ENCODE measurements at places on chromosomes 1 and 21.

- H3K4me1 ChIP-seq, result no peaks in the 10 kb centered on the region
- no peak overlapping the region for H3K27ac ChIP-seq
- DNase-seq, result no peak
- H3K4me3 ChIP-seq, result no peak overlapping the region
- no peaks in the 10 kb centered on the region for H3K36me3 ChIP-seq
These were observed 316.8 kb downstream of the PTBP2 start for GRCh38 chr1:97038410-97038809.

- H3K4me1 ChIP-seq, result peaks cover 36% of the 10 kb centered on the region
- peak overlapping the region; percentile 97 for H3K27ac ChIP-seq
- DNase-seq, result peak; percentile 93
- peaks cover 20% of the 10 kb centered on the region for H3K27me3 ChIP-seq
These were observed 2.0 kb upstream of the ATF3 start for GRCh38 chr1:212606395-212607205.

DNA sequence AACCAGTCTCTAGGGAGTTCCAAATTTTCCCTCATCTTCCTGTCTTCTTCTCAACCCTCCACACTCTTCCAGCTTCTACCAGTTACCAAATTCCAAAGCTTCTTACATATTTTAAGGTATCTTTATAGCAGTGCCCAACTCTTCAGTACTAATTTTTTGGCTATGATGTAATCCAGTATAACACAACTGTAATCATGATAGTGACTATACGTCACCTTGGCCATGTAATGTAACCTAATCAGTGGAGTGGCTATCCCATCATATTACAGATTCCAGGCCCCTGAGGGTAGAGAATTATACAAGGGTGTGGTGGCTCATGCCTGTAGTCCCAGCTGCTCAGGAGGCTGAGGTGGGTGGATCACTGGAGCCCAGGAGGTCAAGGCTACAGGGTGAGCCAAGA is 143.2 kb downstream of the CLEC20A start:
- H3K36me3 ChIP-seq, result no peaks in the 10 kb centered on the region
- no peak overlapping the region for H3K4me3 ChIP-seq
- H3K4me1 ChIP-seq, result no peaks in the 10 kb centered on the region
- no peak for DNase-seq
- no peak overlapping the region for H3K27ac ChIP-seq
- H3K27me3 ChIP-seq, result no peaks in the 10 kb centered on the region

- no peak overlapping the region for H3K4me3 ChIP-seq
- no peaks in the 10 kb centered on the region for H3K27me3 ChIP-seq
- H3K27ac ChIP-seq, result no peak overlapping the region
- H3K4me1 ChIP-seq, result peaks cover 20% of the 10 kb centered on the region
These were observed 35.2 kb downstream of the GORAB start for GRCh38 chr1:170567214-170567613.

DNA sequence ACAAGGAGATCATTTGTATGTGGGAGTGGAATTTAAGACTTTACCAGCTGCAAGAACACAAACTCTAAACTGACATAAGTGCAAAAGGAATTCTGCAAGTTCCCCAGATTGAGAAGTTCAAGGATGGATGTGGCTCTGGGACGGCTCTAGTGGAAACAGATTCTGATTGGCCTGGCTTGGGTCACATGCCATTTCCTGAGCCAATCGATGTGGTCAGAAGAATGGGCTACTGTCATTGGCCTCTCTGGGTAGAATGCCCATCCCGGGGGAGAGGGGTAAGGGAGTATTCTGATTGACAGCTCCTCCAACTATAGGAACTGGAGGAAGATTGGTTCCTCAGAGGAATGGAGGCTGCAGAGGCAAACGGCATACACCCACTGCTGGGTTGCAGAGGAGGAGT is 6.0 kb upstream of the IFNLR1 start:
- H3K4me1 ChIP-seq, result peaks cover 18% of the 10 kb centered on the region
- no peak overlapping the region for H3K27ac ChIP-seq
- no peaks in the 10 kb centered on the region for H3K36me3 ChIP-seq
- DNase-seq, result no peak
- no peak overlapping the region for H3K4me3 ChIP-seq
- no peaks in the 10 kb centered on the region for H3K27me3 ChIP-seq

DNA sequence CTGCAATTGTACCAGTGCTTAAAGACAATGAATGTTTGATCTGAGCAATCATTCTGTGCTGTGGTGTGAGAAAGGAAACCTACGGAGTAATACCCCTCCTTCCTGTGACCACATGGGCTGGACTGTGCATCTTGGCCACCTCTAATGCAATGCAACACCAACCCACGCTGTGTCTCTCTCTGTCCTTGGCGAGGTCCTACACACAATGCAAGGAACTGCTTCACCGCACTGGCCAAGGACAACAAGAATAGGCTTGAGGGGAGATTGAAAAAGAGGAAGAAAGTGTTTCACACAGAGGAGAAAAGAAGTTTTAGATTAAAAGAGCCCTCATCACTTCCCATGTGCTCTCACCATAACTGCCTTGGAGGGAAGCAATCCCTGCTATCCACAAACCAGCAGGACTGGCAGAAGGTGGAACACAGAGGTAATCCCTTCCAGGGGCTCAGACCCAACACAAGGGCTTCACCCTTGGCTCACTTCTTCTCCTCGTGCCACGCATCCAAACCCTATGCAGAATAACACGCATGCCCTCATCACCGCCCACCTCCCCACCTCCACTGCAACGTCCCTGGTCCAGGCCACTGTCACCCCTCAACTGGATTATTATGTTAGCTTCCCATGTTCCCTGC is 112.5 kb upstream of the ERG start:
- H3K4me3 ChIP-seq, result no peak overlapping the region
- DNase-seq, result no peak
- no peak overlapping the region for H3K27ac ChIP-seq
- H3K4me1 ChIP-seq, result no peaks in the 10 kb centered on the region

DNA sequence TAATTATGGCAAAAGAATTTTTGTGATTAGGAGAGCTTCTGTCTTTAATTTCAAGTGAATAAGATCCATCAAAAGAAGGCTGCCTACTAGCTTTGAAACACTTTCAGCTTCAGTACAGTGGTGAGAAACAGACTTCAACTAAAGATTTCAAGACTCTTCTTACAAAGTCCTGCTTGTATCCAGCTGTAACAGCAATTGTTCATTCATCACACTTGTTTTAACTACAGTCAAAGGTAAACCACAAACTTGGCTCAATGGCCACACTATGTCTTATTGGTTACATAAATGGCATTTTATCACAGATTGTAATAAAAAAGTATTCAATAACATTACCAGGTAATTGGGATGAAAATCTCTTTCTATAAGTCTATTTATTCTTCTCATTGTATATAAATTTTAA is 59.2 kb downstream of the WARS2 start:
- H3K4me1 ChIP-seq, result no peaks in the 10 kb centered on the region
- H3K36me3 ChIP-seq, result no peaks in the 10 kb centered on the region
- no peak for DNase-seq
- no peak overlapping the region for H3K4me3 ChIP-seq
- no peaks in the 10 kb centered on the region for H3K27me3 ChIP-seq

GRCh38 chr1:38686167-38686926 is 173.2 kb downstream of the RRAGC start:
- no peak overlapping the region for H3K27ac ChIP-seq
- H3K4me3 ChIP-seq, result no peak overlapping the region
- no peaks in the 10 kb centered on the region for H3K36me3 ChIP-seq
- peaks cover 23% of the 10 kb centered on the region for H3K27me3 ChIP-seq

DNA sequence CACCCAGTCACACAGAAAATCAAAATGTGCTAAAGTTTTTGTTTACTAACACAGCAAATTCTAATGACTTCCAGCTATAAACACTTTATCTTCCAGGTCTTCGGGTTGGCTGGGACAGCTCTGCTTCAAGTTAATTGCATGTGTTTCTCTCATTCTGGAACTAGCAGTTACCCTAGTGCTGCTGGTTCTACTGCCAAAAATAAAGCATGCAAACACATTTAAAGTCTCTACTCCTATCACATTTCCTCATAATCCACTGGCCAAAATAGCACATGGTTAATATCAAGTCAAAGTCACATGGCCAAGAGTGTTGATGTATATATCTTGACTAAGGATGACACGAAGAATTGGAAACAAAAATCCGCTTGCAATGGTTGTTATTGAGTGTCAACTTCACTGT is 973.1 kb upstream of the ADGRL2 start:
- no peaks in the 10 kb centered on the region for H3K27me3 ChIP-seq
- DNase-seq, result no peak
- H3K4me1 ChIP-seq, result no peaks in the 10 kb centered on the region
- H3K36me3 ChIP-seq, result no peaks in the 10 kb centered on the region
- H3K27ac ChIP-seq, result no peak overlapping the region

GRCh38 chr1:242800521-242800920 is 276.0 kb upstream of the PLD5 start:
- H3K27me3 ChIP-seq, result no peaks in the 10 kb centered on the region
- no peak for DNase-seq
- no peaks in the 10 kb centered on the region for H3K36me3 ChIP-seq
- no peak overlapping the region for H3K4me3 ChIP-seq

DNA sequence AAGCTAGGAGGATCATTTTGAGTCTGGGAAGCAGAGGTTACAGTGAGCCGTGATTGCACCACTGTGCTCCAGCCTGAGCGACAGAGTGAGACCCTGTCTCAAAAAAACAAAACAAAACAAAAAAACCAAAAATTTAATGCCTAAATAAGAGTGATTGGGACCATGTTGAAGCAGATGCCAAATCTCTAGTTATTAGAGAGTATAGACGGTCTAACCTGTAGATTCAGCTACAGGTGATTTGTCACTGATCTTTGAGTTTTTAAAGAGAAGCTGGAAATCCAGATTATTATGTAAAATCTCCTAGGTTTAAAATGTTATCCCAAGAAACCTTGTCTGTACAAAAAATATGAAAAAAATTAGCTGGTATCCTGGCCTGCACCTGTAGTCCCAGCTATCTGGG is 11.5 kb downstream of the HDAC1 start:
- no peak overlapping the region for H3K4me3 ChIP-seq
- no peaks in the 10 kb centered on the region for H3K4me1 ChIP-seq
- peaks cover 41% of the 10 kb centered on the region for H3K36me3 ChIP-seq
- H3K27me3 ChIP-seq, result no peaks in the 10 kb centered on the region
- no peak overlapping the region for H3K27ac ChIP-seq
- DNase-seq, result no peak

DNA sequence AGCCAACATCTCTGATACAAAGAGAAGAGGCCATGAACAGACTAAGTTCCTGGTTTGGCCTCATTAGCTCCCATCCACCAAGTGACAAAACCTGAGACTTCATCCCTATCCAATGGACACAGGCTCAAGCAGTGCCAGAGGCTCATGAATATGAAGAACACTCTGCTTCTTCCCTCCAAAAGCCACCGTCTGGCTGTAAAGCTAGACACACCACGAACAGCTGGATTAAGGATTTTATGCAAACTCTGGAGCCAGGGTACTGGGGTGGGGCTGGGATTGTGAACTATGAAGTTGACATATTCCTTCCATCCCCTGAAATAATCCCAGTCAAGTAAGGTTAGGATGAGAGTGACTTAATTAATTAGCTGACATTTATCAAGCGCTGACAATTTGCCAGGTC is 139.4 kb downstream of the CSMD2 start:
- H3K36me3 ChIP-seq, result no peaks in the 10 kb centered on the region
- no peak overlapping the region for H3K27ac ChIP-seq
- DNase-seq, result no peak
- H3K27me3 ChIP-seq, result no peaks in the 10 kb centered on the region
- no peaks in the 10 kb centered on the region for H3K4me1 ChIP-seq

GRCh38 chr21:34890724-34891612 is 158.1 kb downstream of the RUNX1 start:
- peak overlapping the region; percentile 77 for H3K4me3 ChIP-seq
- H3K27ac ChIP-seq, result peak overlapping the region; percentile 97
- peaks cover 14% of the 10 kb centered on the region for H3K4me1 ChIP-seq
- DNase-seq, result no peak
- no peaks in the 10 kb centered on the region for H3K36me3 ChIP-seq

DNA sequence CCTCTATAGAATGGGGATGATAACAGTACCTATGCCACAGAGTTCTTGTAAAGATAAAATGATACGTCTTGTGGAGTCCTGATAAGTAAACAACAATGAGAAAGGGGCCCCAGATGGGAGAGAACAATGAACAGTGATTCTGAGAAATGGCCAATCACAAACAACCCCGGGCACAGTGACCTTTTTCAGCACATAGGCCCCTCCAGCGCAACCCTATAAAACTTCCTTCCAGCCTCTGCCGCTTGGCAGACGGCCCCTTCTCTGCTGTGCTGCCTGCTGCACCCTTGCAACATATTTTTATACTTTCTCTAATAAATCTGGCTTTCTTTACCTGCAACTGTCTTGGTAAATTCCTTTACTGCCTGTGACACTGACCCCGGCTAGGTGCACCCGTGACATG is 8.9 kb downstream of the RCAN1 start:
- DNase-seq, result no peak
- no peaks in the 10 kb centered on the region for H3K27me3 ChIP-seq
- no peak overlapping the region for H3K27ac ChIP-seq
- H3K4me1 ChIP-seq, result no peaks in the 10 kb centered on the region
- no peaks in the 10 kb centered on the region for H3K36me3 ChIP-seq

GRCh38 chr1:95041491-95042165 is 31.1 kb downstream of the ALG14 start:
- H3K4me1 ChIP-seq, result peaks cover 17% of the 10 kb centered on the region
- peak overlapping the region; percentile 55 for H3K27ac ChIP-seq
- no peak overlapping the region for H3K4me3 ChIP-seq
- H3K27me3 ChIP-seq, result no peaks in the 10 kb centered on the region
- H3K36me3 ChIP-seq, result no peaks in the 10 kb centered on the region
- DNase-seq, result no peak

DNA sequence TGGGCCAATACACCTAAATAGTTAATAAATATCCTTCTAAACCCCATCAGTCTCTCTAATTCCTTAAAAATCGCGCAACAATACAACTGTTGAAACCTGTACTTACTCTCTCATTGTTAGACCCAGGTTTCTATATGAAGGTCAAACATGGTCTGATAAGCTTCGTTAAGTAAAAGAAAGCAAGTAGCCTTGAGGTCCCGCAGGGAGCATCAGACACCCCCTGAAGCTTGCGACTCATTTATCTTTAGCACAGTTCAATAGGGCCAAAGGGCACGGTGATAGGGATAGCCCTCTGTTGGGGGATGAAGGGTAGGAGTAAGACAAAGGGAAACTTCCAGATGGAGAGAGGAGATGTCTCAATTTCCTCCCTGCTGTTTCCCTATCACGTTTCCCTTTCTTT is 27.3 kb upstream of the THEM4 start:
- H3K36me3 ChIP-seq, result no peaks in the 10 kb centered on the region
- no peaks in the 10 kb centered on the region for H3K27me3 ChIP-seq
- no peak overlapping the region for H3K4me3 ChIP-seq
- no peak for DNase-seq
- no peak overlapping the region for H3K27ac ChIP-seq
- H3K4me1 ChIP-seq, result peaks cover 3% of the 10 kb centered on the region

- H3K27me3 ChIP-seq, result no peaks in the 10 kb centered on the region
- H3K4me3 ChIP-seq, result no peak overlapping the region
- H3K4me1 ChIP-seq, result peaks cover 10% of the 10 kb centered on the region
- H3K27ac ChIP-seq, result no peak overlapping the region
- no peaks in the 10 kb centered on the region for H3K36me3 ChIP-seq
These were observed 3.4 kb upstream of the CMPK1 start for GRCh38 chr1:47330212-47330611.

- no peaks in the 10 kb centered on the region for H3K4me1 ChIP-seq
- DNase-seq, result no peak
- H3K36me3 ChIP-seq, result no peaks in the 10 kb centered on the region
- no peak overlapping the region for H3K27ac ChIP-seq
- H3K27me3 ChIP-seq, result no peaks in the 10 kb centered on the region
These were observed 274.2 kb downstream of the GRIK3 start for GRCh38 chr1:36760081-36760480.

GRCh38 chr1:17919525-17920439 is 164.6 kb downstream of the ACTL8 start:
- H3K4me3 ChIP-seq, result no peak overlapping the region
- no peaks in the 10 kb centered on the region for H3K4me1 ChIP-seq
- H3K27ac ChIP-seq, result no peak overlapping the region

- H3K4me3 ChIP-seq, result no peak overlapping the region
- peaks cover 14% of the 10 kb centered on the region for H3K27me3 ChIP-seq
- no peaks in the 10 kb centered on the region for H3K36me3 ChIP-seq
- peaks cover 7% of the 10 kb centered on the region for H3K4me1 ChIP-seq
These were observed 23.6 kb upstream of the PKP1 start for GRCh38 chr1:201259476-201260235.
